ENCODE measurements at places on chromosomes 12 and 14.

DNA sequence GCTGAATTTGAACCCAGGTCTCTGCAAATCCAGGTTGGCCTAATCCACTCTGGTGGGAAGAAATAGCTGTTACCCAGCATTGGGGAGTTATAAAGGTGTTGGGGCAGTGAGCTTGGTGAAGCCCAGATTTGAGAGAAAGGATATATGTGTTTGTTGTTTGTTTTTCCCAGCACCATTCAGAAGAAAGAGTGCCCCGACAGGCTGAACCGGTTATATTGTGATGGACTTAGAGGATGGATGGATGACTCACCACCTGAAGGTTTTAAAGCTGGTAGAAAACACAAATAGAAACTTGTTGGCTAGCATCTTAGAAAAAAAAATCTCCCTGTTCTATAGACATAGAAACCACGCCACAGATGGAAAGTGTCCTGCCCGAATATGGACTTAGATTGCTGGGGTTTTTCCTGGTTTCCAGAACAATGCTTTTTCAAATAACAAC lies 404.6 kb downstream of the MED13L start:
- DNase-seq = no peak

- DNase-seq = no peak
Observed at GRCh38 chr12:106071686-106072085, 67.1 kb downstream of the NUAK1 start.

DNA sequence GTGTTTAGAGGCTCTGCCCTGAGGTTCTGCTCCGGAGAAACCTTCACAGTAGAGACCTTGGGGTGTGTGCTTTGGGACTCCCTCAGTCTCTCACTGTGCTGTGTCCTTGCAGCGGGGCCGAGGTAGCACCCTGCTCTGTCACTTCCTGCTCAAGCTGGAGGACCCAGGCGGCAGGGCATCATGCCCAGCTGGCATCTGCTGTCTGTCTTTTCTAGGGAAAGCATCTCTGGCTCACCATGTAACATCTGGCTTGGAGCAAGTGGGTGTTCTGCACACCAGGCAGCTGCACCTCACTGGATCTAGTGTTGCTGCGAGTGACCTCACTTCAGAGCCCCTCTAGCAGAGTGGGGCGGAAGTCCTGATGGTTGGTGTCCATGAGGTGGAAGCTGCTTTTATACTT lies 124.5 kb downstream of the ESRRB start:
- no peak for DNase-seq

GRCh38 chr14:28308734-28309133 lies 457.9 kb upstream of the FOXG1 start:
- no peak for DNase-seq

GRCh38 chr14:54650959-54651351 lies 84.0 kb downstream of the SAMD4A start:
- no peak for DNase-seq

GRCh38 chr12:29702222-29702621 lies 81.5 kb downstream of the TMTC1 start:
- DNase-seq = no peak

DNA sequence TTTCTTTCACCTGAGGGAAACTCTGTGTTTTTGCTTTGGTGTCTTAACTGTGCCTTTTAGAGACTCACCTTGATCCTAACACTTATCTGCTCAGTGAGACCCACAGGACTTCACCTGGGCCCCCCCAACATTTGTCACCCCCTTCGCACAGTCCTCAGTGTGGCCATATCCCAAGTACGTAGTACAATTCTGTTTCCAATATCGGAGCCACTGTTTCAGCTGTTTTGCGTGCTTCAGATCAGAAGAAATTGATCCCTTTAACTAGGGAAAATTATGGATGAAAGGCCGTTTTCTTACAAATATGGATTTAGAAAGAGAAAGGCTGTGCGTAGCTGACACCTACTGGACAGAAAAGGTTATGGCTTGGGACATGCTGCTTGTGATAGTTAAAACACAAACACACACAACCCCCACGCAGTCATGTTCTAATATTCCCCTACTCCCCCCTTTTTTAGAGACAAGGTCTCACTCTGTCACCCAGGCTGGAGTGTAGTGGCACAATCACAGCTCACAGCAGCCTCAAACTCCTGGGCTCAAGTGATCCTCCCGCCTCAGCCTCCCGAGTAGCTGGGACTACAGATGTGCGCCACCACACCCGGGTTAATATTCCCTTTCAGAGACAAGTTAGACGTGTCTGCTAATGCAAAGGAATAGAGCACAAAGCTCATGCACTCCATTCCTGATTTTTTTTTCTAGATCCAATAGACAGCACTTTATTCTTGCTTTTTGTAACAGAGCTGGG lies 3.6 kb upstream of the SLC7A8 start:
- DNase-seq = no peak

DNA sequence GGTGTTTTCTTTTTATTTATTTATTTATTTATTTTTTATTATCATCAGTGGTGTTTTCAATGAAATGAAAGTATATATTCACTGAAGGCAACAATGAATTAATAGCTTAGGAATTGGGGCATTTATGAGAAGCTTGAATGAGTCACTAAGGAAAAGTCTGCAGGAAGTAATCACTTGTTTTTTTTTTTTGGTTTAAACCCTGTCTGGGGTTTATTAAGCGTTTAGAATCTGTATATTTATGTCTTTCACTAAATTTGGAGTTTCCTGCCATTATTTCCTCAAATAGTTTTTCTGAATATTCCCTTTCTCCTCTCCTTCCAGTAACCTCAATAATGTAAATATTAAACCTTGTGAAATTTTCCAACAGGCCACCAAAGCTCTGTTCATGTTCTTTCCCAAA lies 85.5 kb downstream of the TESC start:
- no peak for DNase-seq

DNA sequence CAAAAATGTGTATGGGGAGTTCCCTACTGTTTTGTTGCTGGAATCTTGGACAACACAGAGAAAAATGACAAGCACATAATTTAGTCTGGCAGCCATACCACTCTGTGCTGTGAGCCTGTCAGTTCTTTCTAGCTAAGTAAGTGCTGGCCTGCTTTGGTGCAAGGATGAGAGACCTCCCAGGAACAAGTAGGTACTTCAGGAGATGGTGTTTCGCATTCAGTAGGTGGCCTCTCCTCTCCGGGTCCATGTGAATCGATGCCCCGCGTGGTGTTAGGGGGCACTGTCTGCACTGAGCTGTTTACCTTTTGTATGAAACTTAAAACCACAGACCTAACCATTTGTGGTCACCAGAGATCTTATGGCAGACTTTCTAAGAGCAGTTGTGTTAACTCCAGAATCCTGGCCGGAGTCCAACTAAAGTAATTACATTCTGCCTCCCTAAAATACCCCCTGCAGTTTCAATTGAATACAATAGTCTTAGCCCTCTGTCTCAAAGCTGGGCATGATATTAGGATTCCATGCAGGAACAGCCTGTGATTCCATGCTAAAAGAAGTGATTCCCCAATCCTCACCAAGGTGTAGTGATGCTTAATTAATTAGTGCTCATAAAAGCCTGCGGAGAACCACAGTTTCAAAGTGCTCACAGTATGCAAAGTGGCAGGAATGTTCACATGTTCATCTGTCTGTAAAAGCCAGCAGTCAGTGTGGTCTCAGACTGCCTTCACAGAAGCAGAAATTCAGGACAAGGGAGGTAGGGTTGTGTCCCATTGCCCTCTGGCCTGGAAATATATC lies 64.2 kb downstream of the LLPH start:
- DNase-seq = no peak

- no peak for DNase-seq
Observed at GRCh38 chr12:27771481-27772327, 8.3 kb upstream of the KLHL42 start.

- DNase-seq = no peak
Observed at GRCh38 chr12:97386133-97386581, 76.4 kb upstream of the RMST start.
